Activated T-helper 1 cell treated with anti-CD3 and anti-CD28 coated beads, Interleukin-2, amount 50 U/mL, for 16 hours (primary cell): ENCODE measurements at places on chromosomes 4 and X.

GRCh38 chr4:27835851-27836250 lies 975.2 kb downstream of the STIM2 start:
- no peak for DNase-seq

DNA sequence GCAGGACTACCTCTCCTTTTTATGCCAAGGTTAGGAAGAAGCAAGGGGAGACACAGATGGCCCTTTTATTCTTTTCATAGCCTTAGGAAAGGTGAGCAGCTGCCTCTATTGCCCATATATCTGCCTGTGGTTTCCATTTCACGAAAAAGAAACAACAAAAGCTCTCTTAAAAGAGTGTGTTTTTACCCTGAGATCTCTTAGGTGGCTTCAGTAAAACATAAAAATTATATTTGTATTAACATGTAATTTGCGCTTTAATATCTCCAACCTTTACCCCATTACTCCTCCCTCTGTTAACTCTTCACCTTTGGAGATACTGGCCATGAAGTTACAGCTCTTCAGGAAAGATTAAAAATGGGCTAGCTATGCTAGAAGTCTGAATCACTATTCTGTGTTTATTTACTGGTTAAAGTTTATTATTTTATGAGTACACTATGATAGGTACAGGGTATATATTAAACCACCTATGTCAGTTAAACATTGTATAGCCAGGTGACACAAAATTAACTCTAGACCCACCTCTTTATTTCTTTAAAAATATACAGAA lies 15.0 kb upstream of the SULT1B1 start:
- DNase-seq = no peak

- DNase-seq = no peak
Measured at GRCh38 chrX:40570346-40571093, 10.2 kb upstream of the ATP6AP2 start.

- no peak for DNase-seq
Measured at GRCh38 chr4:66606908-66607307, 936.6 kb upstream of the EPHA5 start.

- DNase-seq = no peak
Measured at GRCh38 chrX:110004731-110005369, 1.9 kb downstream of the TMEM164 start.

- no peak for DNase-seq
Measured at GRCh38 chrX:27136325-27136724, 326.8 kb downstream of the PPP4R3C start.

DNA sequence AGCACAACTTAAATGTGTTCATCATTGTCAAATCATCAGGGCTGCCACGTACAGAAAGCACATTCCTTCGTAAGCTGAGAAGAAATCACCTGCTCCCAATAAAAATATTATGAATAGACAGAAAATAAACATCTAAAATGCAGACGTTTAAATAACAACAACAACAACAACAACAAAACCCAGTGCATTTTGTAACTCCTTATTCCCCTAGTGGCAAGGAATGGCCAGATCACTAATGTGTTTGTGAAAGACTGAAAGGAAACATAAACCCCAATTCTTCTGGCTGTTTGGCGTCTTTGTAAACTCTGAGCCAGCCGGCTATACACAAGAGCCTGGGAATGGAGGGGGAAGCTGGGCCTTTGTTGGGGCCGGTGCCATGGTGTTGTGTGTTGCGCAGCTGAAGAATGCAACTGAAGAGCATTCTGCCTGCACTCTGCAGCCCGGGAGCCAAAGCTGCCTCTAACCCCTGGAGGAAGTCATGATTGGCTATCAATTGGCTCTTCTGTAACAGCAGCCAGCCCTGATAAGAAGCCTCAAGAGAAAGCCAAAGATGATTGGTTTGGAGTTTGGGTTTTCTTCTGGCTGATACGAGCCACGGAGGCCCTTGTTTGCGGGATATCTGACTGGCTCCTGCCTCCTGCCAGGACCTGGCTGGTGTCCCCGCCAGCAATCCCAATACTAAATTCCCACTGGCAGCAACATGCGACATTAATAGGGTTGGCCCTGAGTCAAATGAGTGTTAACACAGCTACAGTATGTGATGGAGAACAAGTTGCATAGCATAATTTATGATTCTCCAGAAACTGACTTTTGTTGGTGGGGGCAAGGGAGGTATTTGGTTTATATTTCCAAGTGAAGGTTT lies 89.7 kb upstream of the TFDP3 start:
- no peak for DNase-seq

GRCh38 chr4:8293131-8293975 lies 23.8 kb downstream of the HTRA3 start:
- DNase-seq = no peak

- no peak for DNase-seq
Measured at GRCh38 chr4:123603165-123603564, 206.6 kb downstream of the SPRY1 start.

DNA sequence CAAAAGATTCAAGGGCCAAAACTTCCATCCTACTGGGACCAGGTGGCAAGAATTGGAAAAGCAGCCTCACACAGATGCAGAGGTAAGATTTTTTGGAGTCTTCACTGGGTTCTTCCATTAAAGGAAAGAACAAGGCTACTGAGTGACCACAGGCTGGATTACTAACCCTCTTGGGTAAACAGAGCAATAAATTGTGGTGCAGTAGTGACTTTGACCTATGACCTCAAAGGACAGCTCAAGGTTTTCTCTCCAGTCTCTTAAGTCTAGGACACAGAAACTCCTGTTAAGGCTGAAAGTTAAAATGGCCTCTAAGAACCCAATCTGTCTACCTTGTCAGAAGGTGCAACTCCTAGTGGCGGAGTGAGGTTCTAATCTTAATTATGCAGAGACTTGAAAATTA lies 464.9 kb downstream of the SMARCA1 start:
- DNase-seq = no peak

- DNase-seq = no peak
Measured at GRCh38 chr4:94653095-94653649, 104.6 kb upstream of the BMPR1B start.

- no peak for DNase-seq
Measured at GRCh38 chr4:176545872-176546271, 226.1 kb downstream of the SPCS3 start.

DNA sequence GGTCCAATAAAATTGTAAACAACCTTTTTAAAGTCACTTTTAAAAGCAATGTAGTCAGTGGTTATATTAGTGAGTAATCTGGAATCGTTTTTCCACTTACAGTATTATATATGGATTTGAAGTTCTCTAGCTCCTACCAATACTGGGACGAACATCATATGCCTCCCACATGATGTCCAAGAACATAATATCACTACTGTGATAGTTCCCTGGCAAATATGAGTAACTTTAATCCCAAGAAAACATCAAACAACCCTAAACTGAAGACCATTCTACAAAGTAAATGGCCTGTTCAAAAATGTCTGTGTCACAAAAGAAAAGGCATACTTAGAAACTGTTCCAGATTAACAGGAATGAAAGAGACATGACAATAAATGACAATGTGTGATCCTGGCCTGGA lies 53.6 kb upstream of the FGFBP2 start:
- DNase-seq = no peak

DNA sequence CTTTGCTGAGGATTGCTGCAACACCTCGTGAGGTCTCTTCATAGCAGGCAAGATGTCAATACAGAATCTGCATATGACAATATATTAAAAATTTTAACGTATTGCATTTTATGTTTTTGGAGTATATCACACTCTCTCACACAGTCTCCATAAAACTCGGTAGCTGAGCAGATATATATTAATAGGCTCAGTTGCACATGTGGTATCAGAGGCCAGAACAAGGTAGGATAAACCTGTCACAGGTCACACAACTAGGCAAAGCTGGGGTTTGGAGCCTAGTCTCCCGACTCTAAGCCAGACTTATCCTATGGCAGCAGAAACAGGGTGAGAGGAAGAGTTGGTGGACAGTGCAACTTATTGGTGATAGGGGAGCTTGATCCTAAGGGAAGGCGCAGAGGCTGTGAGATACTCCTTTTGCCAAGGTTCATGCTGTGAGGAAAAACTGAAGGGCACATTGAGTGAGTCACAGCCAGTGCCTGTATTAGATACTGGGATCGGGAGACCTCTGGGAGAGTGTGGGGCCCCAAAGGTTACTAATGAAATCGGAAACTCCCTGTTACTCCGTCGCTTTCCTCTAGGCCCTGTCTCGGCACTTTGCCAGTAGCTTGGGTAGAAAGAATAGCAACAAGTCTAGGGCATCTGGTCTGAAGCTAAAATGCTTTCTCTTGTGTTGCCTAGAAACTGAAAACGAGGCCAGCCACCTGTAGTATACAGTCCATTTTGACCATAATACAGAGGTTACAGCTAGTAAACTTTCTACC lies 195.7 kb downstream of the ARHGAP10 start:
- DNase-seq = no peak

DNA sequence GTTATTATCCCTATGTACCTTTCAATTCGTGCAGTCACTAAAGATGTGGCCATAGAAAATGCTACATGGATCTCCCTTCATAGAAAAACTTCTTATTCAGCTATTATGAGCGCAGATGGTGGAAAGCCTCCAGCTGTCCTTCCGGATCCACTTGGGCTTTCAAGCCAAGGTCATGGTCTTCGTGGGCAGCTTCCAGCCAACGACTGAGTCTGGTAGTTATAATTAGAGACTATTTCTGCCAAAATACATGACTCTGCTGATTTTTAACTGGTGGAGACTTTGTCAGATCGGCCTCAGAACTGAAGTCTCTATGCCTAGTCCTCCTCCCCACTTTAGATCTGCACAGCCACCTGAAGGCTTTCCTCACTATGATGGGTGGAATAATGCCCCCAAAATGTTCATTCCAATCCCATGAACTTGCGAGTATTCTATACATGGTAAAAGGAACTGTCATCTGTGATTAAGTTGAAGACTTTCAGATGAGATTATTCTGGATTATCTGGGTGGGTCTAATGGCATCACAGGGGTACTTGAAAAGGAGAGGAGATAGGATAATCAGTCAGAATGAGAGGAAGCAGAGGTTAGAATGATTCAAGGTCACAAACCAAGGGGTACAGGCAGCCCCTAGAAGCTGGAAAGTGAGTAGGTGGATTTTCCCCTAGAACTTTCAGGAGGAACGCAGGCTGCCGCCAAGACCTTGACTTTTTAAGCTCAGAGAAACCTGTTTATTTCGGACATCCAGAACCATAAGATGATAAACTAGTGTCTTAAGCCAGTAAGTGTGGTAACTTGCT lies 171.1 kb upstream of the CXCL13 start:
- DNase-seq = no peak

- no peak for DNase-seq
Measured at GRCh38 chr4:26885912-26886274, 25.3 kb downstream of the STIM2 start.

- no peak for DNase-seq
Measured at GRCh38 chr4:185945906-185946305, 123.0 kb upstream of the TLR3 start.

DNA sequence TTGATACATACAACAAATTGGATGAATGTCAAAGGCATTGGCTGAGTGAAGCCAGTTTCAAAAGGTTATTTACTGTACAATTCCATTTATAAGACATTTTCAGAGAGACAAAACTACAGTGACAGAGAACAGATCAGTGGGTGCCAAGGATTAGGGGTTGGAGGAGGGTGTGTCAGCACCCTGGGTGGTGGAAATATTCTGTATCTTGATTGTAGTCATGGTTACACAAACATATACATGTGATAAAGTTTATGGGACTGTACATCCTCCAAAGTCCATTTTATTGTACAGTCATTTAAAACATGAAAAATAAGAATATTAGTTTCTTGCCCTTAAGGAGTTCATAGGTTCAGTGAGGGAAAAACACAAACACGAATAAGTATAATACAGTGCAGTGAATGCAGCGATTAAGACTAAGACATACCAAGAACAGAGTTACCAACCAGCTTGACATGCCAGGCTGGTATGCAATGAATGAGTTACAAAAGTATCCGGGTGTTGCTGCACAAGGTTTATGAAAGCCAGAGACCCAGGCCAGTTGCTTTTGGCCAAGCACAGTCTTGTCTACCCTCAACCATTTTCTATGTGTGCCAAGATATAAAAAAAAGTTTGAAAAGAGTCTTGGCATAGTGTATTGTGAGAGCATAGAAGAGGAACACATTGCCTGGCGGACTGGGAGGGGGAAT lies 123.6 kb downstream of the MSL3 start:
- DNase-seq = no peak

GRCh38 chr4:132838244-132838643 lies 310.9 kb upstream of the PCDH10 start:
- no peak for DNase-seq

DNA sequence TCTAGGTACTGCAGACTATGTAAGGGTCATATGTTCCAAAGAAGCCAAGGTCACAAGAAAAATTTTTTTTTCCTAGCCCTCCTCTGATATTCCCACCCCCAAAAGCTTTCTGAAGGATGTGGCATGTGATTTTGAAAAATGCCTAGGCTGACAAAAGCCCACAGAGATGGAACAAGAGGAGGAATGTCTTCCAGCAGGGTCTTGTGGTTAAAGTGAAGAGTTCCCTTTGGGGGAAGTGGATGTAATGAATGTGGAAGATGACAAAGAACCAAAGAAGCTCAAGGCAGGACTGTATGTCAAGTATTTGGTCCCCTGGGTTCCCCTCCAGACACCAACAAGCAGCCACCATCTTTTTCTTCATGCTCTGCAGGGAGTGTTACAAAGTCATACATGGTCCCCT lies 268.8 kb downstream of the BCOR start:
- no peak for DNase-seq

DNA sequence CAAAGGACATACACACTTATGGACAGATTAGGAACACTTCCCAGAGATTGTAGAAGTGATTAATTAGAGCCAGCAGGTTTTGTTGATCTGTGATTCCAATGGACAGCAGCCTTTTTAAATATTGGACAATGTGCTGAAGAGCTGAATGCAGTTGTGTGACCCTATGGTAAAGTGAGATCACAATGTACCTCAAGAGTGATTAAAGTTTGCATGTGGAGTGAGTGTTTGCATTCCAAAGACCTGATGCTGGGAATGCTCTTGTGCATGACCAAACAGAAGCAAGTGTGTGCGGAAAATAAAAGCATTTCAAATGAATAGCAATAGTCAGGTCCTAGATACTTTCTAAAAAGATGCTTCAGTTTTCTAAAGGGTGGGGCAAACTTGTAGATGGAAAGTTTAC lies 154.1 kb downstream of the BANK1 start:
- no peak for DNase-seq

DNA sequence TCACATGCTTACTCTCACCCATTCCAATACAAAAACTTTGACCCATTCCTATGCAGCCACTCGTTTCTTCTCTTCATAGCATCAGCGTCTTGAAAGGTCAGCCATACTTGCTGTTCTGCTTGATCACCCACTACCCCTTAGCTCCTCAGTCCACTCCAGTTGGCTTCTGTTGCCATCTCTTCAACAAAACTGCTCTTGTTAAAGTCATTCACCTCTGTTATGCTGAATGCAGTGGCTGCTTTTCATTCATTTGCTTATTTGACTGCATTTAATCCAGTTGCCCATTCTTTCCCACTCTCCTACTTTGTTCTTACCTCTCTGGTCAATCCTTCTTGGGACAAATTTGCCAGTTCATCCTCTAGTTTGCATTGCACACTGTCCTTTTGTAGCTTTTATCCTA lies 24.9 kb downstream of the CEP135 start:
- no peak for DNase-seq

- DNase-seq = no peak
Measured at GRCh38 chrX:45888518-45888917, 656.7 kb downstream of the ZNF674 start.

- DNase-seq = no peak
Measured at GRCh38 chrX:65331371-65331770, 203.2 kb downstream of the LAS1L start.
